ENCODE measurements at places on chromosomes 3 and 15.
A peak's percentile ranks its signal among the peaks of the same experiment; 100 is the strongest.

DNA sequence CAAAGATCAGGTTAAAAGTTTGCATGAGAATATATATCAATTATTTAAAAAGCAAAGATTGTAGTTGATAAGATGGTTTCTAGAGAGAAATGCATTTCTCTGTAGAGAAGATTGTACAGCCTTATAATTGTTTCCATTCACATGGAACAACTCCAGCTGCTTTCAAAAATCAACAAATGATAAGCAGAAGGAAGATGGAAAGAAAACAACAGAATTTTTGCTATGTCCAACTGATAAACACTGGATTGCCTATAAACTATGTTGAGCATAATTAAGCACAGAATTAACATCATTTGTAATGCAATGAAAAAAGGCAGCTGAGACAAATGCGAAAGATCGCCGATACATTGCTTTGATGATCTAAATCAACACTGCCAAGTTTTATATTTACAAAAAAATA, 89.0 kb downstream of the C3orf85 start:
- no peak for DNase-seq

DNA sequence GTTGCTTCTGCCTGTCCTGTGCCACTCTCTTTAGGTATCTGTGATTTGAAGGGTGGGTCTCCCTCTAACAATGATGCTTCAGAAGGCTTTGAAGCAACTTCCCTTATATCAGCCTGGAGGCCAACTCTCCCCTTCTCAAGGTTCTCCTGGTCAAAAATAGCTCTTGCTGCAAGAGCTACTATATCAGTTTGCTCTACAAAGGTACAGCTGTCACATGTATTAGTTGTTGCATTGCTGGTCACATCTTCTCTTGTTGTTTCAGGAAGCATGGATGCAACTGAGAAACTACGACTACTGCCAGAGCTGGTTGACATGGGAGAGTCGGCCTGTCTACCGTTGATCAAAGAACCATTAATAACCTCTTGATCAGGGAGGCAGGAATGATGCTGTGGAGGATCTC, 38.3 kb downstream of the USF3 start:
- DNase-seq, result no peak

DNA sequence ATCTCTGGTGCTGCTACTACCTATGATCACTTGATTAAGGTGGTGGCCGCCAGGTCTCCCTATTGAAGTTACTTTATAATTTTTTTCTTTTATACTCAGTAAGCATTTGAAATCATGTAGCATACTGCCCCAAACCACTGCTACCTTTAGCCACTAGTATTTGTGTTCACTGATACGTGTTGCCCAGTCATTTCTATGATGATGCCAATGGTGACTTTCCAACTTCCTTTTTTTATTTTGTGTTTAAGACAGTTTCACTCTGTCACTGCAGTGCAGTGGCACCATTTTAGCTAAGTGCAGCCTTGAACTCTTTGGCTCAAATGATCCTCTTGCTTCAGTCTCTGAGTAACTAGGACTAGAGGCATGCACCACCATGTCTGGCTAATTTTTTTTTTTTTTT, 598.2 kb downstream of the NAALADL2 start:
- no peak for DNase-seq

DNA sequence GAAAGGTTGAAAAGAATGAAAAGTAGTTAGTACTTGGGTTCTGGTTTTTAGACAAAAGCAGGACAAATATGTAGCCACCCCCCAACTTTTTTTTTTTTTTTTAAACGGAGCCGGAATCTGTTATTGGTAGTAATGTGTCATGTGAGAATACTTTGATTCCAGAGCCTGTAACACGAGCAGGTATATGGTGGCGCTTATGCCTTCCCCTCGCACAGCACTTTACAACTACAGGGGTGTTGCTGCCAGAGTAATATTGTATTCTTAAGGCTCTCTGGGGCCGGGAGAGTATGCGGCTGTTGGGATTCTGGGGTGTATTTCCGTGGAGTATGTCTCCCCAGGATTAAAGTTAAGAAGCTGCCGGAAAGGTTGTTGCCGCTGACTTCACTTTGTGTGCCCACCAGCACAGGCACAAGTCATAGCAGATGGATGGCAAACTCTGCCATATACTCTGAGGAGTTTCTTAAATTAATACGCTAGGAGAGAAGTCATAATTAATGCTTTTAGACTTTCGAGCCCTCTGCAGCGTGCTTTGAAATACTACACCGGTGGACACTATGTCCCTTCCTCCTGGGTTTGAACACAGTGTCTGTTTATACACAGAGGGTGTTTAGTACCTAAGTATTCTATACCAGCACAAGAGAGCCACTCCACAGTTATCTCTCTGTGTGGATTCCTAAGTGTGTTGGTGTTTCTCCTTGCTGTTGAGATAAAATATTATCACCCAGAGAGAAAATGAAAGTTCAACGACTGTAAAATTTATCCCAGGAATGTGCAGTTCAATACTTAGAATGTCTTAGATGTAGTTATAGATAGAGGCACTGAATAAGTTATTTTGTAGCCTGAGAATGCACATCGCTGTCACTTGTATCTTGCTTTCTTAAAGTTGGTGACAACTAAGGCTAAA, 1.4 kb downstream of the MBNL1 start:
- no peak for DNase-seq

- DNase-seq, result no peak
Observed at GRCh38 chr3:181459516-181459915, 252.2 kb upstream of the SOX2 start.

- no peak for DNase-seq
Observed at GRCh38 chr15:88132499-88132898, 124.0 kb downstream of the NTRK3 start.

GRCh38 chr15:51307325-51307724, 31.1 kb downstream of the CYP19A1 start:
- no peak for DNase-seq

- DNase-seq, result no peak
Observed at GRCh38 chr3:115245899-115246298, 98.8 kb upstream of the ZBTB20 start.

GRCh38 chr15:51499379-51499976, 123.1 kb downstream of the DMXL2 start:
- peak; percentile 59 for DNase-seq

- no peak for DNase-seq
Observed at GRCh38 chr15:62816342-62817069, 226.0 kb upstream of the TPM1 start.

- DNase-seq, result no peak
Observed at GRCh38 chr3:169299889-169300288, 363.6 kb downstream of the MECOM start.

GRCh38 chr15:45064386-45064785, 41.4 kb downstream of the SORD start:
- DNase-seq, result no peak

DNA sequence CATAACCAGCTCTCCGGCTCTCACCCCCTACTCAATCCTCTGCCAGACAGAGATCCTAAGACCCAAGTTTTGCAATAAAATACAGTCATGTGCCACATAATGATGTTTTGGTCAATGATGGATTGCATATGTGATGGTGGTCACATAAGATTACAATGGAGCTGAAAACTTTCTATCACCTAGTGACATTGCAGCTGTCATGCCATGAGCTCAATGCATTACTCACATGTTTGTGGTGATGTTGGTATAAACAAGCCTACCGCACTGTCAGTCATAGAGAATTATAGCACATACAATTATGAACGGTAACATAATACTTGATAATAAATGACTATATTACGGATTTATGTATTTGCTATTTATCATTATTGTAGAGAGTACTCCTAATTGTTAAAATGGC, 26.9 kb upstream of the SAMMSON start:
- no peak for DNase-seq

- peak; percentile 54 for DNase-seq
Observed at GRCh38 chr15:100926971-100927756, 8.0 kb downstream of the LRRK1 start.

DNA sequence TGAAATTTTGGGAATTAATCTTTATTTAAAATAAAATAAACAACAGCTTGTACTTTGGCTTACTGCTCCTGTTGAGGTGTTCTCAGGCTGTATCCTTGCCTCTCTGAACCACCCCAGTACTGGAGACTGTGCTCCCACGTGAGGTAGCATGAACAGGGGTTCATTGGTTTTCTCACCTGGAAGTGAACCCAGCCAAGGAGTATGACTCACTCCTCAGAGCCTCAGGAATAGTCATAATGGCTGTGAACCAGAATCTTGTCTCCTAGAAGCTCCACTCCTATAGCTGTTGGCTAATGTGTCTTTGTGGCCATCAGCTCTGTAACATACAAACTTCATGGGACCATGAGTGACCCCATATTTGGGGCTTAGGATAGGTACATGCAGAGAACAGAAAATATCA, 122.5 kb upstream of the ST8SIA2 start:
- no peak for DNase-seq

- no peak for DNase-seq
Observed at GRCh38 chr3:147589016-147589415, 179.9 kb downstream of the ZIC1 start.

DNA sequence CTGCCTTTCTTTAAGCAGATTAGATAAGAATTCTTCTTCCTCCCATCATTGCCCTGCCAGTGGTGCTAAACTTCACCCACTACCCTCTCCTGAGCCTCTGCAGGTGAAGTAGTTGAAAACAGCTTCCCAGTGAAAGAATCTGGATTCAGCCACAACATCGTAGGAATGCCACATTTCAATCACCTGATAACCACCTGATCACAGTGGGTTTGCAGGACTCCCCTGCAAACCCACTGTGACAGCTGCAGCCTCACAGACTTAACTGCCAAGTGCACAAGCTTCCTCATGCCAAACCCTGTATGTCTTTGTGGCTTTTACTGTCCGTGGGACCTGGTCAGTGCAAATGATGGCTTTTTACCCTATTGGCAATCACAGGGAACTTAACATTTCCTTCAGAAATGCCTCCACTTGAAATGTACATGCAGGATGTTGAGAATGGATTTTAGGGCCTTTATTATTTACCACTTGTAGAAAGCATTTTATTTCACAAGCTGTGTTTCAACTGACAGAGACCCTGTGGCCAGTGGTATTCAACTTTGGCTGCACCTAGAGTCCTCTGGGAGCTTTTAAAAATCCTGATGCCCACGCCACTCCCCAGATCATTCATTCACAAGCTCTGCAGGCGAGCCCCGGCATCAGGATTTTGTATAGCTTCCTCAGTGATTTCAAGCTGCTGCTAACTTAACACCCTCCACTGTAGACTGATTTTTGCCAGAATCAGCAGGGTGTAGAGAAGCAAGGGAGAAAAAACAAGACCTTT, 49.1 kb downstream of the OXNAD1 start:
- no peak for DNase-seq

DNA sequence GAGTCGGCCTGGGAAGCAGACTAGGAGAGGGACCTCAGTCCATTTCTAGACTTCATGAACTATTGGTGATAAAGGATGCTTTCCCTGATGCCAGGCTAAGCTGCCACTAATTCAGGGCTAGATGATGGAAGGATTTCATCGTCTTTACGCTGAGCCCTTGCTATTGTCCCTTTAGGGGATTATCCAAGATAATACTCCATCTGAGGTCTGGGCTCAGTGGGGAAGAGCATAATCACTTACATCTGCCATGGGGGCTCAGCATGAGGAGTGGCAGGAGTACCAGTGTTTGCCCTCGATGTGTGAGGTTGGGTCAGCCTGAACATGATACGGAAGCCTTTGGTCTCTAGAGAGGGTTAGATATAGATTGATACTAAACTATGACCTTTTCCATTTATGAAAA, 47.3 kb downstream of the PTPRG start:
- no peak for DNase-seq

GRCh38 chr3:107574650-107575049, 51.9 kb downstream of the BBX start:
- peak; percentile 40 for DNase-seq

GRCh38 chr3:141663993-141664392, 74.1 kb upstream of the RNF7 start:
- no peak for DNase-seq

- no peak for DNase-seq
Observed at GRCh38 chr3:145959457-145960088, 201.4 kb downstream of the PLOD2 start.

DNA sequence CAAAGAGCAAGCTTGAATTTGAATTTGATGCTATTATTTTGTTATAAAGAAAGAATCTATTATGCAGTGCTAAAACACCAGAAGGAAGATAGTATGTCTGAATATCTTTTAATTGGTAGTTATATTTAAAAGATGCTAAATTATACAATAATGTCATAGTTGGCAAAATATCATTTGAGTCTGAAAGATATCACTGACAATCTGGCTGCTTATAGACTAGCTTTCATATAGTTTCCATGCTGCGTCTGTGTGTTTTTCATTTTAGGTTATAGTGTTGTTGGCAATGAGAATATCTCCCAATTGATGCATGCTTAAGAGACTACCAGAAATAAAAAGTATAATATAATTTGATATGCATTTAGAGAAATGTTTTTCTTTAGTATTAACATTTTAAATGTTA, 142.9 kb downstream of the NEO1 start:
- DNase-seq, result no peak

GRCh38 chr3:135853981-135854380, 111.5 kb upstream of the PPP2R3A start:
- no peak for DNase-seq

GRCh38 chr3:133863911-133864310, 31.8 kb downstream of the RAB6B start:
- DNase-seq, result no peak

- DNase-seq, result no peak
Observed at GRCh38 chr15:29270976-29271375, 1.4 kb upstream of the NSMCE3 start.

GRCh38 chr3:58092521-58092920, 84.3 kb downstream of the FLNB start:
- DNase-seq, result no peak

GRCh38 chr3:8457039-8457438, 44.6 kb upstream of the LMCD1 start:
- DNase-seq, result no peak

DNA sequence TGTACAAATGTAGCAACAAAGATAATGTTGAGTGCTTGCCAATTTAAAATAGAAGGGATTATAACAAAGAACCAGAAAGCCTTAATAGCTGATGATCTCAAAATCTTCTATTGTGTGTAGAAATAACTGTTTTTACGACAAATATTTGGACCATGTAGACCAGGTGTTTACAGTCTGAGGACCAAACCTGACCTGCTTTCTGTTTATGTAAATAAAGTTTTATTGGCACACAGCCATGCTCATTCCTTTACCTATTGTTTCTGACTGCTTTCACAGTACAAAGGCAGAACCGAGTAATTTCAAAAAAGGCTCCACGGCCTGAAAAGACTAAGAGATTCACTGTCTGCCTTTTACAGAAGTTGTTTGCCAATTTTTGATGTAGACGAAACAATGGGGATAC, 91.8 kb downstream of the GOLIM4 start:
- no peak for DNase-seq

GRCh38 chr3:184927796-184928315, 115.9 kb downstream of the VPS8 start:
- no peak for DNase-seq

DNA sequence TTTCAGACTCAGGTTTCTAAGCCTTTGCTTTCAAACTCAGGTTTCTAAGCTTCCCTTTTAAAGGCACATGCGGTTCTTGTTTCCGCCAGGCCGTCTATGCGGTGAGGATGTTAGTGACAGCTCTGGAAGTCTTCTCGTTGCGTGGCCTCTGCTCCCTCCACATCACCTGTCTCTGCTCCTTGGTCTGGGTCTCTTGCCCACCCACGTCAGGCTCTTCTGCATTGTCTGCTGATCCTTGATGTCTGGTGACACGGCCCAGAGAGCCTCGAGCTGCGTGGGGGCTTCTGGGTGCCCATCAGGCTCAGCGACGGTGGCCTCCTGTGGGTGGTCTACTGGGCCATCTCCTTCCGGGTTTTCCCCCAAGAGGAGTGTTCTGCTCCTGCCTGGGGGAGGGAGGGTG, 30.5 kb downstream of the KLF13 start:
- DNase-seq, result peak; percentile 51

- peak; percentile 59 for DNase-seq
Observed at GRCh38 chr3:122952520-122952919, 75.0 kb downstream of the SEMA5B start.

GRCh38 chr3:110343376-110343775, 728.2 kb upstream of the NECTIN3 start:
- DNase-seq, result no peak
